Right forelimb (tissue), 1 donor: ENCODE measurements at places on chromosomes 6 and 20.

GRCh38 chr6:110158479-110158878 is 21.0 kb downstream of the WASF1 start:
- DNase-seq = no peak

DNA sequence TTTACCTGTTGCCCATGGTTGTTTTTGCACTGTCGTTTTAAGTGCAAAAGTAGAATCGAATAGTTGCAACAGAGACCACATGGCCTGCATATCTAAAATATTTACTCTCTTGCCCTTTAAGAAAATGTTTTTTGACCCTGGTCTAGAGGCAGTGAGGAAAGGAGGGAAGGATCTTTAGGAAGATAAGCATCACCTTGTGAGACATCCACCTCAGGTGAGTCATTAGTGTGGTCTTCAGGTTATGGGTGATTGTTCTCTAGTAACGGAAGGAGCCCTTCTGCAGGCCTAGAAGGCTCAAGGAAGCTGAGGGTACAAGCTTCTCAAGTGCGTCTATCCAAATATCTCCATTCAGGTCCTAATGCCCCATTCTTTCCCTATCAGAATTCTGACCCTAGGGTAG is 6.6 kb upstream of the RAB44 start:
- DNase-seq = peak; percentile 9

GRCh38 chr6:129236001-129236517 is 353.1 kb downstream of the LAMA2 start:
- DNase-seq = no peak

GRCh38 chr6:136067731-136068341 is 182.3 kb downstream of the MTFR2 start:
- no peak for DNase-seq

- DNase-seq = no peak
These were observed 96.1 kb downstream of the BMP7 start for GRCh38 chr20:57170343-57170742.

DNA sequence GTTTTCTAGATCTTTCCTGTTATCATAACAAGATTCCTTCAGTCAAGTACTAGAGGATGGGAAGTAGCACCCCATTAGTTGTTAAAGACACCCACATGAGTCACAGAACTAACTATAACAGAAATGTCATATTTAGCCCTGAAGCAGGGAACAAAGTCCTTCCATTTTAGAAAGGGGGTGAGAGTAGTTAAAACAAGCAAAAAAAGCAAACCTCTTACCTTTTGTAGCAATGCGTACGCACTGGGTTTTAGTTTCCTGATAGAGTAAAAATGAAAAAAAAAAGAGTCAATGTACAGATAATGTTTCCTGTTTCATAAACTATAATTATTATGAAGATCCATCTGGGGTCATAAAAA is 163.7 kb upstream of the THEMIS start:
- DNase-seq = no peak

- DNase-seq = peak; percentile 81
These were observed at the start of gene LY86 for GRCh38 chr6:6588064-6588923. LY86 (plus strand) TSS chr6:6588720; CDS start chr6:6588735, 15 bp downstream.

GRCh38 chr6:122580737-122581136 is 29.5 kb upstream of the PKIB start:
- no peak for DNase-seq

- no peak for DNase-seq
These were observed 198.3 kb downstream of the BCAS1 start for GRCh38 chr20:53872081-53872541.

GRCh38 chr6:4301871-4302270 is 166.5 kb upstream of the ECI2 start:
- no peak for DNase-seq

- DNase-seq = no peak
These were observed 143.7 kb downstream of the RALGAPA2 start for GRCh38 chr20:20568604-20569205.

GRCh38 chr6:138986578-138986977 is 1.5 kb downstream of the REPS1 start:
- DNase-seq = no peak

DNA sequence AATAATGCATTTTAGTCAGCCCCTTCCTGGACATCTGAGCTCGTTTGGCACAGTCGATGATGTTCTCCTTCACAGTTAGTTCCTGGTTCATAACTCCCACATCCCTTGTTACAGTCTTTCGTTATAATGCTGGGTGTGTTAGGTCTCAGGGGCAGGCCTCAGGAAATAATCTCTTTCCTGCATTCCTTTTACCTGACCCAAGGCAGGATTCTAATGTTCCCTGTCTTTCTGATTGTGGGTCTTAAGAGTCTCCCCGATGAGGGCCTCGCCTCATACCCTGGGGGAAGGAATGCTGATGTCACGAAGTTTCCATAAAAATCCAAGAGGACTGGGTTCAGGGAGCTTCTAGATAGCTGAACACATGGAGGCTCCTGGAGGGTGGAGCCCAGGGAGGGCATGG is 104.0 kb upstream of the CARMIL1 start:
- no peak for DNase-seq

DNA sequence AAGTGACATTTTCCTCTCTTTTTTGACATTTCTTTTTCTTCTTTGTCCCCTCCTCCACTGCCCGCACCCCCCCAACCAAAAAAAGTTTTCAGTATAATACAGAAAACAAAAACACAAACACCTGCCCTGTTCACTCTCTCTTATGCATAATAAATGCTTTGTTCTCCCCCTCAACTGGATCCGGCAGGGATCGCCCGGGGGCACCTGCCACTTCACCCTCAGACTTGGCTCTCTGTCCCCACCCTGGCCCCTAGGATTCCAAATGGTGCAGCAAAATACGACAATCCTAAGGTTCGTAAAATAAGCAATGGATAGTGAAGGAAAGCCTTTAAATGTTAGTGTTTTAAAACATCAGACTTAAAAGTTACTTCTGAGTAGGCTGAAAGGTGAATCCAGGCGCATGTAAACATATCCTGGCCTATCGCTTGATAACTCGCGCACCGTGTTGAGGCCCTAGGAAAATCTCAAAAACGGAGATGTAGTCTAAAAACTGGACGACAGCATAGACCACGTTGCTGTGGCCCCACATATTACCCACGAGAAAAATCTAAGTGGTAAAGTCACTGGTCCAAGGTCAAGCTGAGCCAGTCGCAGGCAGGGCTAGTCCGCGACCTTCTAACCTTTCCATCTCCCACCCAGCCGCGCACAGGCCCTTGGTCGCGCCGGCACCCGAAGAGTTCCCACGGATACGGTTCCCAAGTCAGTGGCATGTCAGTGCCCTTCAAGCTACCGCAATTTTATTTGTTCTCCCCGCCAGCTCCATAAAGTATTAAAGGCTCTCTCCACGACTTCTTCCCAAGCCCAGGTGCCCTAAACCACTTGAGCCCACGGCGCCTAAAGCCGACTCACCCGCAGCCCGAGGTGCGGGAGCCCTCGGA is 130.8 kb downstream of the OGFRL1 start:
- DNase-seq = peak; percentile 56

DNA sequence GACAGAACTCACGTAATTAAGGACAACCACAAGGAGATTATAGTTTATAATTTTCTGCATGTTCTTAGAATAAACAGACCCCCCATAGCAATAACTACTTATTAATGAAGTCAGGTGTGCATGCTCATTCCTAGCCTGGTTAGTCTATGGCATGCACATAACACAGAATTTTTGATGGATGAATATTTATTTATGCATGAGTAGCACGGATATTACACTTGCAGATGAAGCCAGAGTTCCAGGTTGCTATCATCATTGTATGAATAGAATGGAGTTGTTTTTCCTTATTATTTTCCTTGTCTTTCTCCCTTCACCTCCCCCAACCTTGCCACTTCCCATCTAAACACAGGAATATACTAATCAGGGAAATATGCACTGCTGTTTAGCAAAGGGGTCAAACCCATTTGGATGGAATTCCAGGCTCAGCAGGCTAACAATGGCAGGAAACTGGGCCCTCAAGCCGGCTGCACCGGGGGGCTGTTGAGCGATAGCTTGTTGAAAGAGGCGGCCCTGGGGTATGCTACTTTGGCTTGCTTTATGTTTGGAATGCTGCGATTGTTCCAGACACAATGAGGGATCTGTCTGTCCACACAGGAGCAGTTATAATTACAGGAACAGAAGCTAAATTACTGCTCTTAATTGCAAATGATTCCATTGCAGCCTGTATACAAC is 112.6 kb downstream of the TMEM170B start:
- no peak for DNase-seq

DNA sequence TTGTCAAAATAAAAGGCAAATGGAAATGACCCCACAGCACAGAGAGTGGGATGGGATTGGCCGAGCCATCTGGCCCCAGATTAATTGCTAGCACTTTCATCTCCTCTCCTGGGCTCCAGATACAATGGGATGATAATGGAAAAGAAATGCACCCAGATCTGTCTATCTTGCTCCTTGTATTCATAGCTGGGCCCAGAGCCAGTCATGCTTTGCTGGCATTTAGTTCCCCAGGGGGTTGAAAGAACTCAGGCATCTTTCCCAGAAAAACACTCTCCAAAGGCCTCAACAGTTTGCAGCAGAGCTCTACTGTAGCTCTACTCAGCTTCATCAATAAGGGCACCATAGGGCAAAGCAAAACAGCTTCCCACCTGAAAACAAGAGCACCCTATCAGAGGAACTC is 116.0 kb upstream of the FOXA2 start:
- DNase-seq = no peak

DNA sequence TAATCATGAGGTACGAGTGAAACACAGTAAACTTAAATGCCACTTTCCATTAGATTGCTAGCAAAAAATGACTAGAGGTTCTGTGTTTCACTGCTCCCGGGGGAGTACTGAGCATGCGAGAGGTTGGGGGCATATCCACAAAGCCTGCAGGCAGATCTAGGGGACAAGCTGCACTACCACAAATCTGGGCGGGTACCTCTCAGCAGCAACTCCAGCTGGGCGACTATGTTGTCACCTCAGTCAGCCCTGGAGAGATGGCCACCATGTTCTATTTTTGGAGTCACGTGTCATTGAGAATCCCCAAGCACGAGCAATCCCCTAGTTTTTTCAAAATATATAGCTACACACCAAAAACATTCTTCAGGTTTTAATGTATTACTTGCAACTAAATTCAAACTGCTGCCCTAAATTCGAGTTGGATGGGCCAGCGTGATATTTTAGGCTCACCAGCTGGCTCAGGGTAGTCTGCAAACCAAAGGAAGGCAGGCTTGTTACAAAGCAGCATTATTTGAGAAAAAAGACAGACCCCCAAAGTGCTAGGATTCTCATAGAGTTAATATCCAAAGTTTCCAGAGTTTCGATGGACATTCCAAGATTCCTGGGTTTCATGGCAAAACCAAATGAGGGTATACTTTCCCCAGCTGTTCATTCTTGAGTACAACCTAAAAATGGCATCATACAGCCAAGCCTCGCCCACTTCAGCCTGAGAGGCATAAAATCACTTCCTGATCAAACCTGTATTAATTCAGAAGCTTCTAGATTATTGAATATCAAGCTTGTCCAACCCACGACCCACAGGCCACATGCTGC is 24.1 kb upstream of the MYLIP start:
- no peak for DNase-seq

GRCh38 chr6:161418463-161418945 is 144.6 kb upstream of the AGPAT4 start:
- peak; percentile 50 for DNase-seq

- DNase-seq = no peak
These were observed 497.7 kb upstream of the MARCKS start for GRCh38 chr6:113359155-113360140.

DNA sequence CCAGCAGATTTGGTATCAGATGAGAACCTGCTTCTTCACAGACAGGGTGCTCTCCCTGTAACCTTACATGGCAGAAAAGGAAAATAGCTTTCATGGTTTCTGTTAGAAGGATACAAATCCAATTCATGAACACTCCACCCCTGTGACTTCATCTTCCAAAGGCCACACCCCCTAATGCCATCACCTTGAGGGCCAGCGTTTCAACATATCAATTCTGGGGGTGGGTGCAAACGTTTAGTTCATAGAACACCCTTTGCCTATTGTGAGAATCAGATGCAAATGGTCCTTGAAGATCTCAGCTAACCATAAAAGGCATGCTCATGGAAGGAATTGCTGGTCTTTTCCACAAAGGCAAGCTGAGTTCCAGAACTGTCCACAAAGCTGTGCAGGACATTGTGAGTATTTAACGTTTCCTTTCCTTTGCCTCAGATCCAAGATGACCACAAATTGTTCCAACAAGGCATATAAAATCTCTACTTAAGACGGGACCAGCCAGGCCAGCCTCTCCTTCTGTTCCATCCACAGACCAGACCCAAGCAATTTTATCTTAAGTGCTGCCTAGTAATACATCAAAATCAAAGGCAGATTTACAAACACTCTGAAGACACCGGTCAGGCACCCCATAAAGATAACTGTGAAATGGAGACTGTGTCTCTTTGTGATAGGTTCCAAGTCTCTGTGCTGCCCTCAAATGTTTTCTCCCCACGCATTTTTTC is 34.7 kb upstream of the SSTR4 start:
- DNase-seq = no peak

DNA sequence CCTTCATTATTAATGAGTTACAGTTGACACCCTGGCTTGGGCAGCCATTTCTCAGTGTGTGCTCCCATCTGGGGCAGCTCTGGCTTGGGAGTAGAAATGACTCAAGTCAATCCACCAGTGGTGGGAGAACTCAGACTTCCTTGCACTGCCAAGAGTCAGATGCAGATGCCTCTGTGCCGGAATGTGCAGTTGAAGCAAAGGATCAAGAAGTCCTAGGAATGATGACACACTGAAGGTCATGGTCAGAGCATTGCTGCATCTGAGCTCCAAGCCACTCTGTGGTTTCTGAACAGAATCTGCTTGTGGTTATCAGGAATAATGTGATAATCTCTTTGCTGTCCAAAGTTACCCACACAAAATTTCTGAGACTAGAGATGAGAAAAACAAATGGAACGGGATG is 19.5 kb upstream of the PAX1 start:
- no peak for DNase-seq

- no peak for DNase-seq
These were observed 2.6 kb downstream of the CD164 start for GRCh38 chr6:109379711-109380110.

GRCh38 chr20:4812216-4812615 is 90.5 kb downstream of the PRND start:
- DNase-seq = no peak

DNA sequence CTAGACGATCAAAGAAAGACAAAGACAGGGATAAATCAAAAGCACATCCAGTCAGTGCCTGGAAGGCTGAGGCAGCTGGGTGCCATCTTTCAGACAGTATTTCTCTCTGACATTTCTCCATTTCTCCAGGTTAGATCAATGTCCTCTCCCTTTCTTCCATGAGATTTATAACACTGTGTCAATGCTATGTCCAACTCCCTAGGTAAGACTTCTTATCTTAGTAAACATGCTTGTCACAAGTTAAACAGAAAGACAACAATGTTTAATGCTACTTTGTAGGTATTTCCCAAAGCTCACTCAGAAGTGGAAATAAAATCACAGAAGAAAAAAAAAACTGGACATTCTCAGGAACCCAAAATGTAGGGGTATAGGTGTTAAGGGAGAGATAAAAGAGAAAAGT is 113.9 kb downstream of the GPR63 start:
- no peak for DNase-seq

GRCh38 chr20:48401359-48401758 is 426.4 kb downstream of the PREX1 start:
- no peak for DNase-seq
